ENCODE measurements at places on chromosomes 3 and 15.

- DNase-seq, result no peak
These were observed 30.2 kb upstream of the LHFPL4 start for GRCh38 chr3:9583792-9584191.

DNA sequence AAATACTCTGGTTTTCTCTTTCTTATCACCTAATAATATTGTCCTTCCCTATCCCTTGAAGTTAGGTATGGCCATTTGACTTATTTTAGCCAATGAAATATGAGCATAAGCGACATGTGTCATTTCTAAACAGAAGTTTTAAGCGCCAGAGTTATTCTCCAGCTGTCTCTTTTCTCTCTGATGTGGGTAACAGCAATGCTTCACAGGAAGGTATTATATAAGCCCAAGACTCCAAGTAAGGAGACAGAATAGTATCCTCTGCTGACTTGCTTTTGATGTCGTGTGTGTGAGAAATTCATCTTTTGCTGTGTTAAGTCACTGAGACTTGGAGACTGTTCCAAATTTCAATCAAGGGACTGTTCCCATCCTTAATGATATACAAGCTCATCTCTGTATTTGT, 224.6 kb upstream of the NECTIN3 start:
- DNase-seq, result peak; percentile 14

DNA sequence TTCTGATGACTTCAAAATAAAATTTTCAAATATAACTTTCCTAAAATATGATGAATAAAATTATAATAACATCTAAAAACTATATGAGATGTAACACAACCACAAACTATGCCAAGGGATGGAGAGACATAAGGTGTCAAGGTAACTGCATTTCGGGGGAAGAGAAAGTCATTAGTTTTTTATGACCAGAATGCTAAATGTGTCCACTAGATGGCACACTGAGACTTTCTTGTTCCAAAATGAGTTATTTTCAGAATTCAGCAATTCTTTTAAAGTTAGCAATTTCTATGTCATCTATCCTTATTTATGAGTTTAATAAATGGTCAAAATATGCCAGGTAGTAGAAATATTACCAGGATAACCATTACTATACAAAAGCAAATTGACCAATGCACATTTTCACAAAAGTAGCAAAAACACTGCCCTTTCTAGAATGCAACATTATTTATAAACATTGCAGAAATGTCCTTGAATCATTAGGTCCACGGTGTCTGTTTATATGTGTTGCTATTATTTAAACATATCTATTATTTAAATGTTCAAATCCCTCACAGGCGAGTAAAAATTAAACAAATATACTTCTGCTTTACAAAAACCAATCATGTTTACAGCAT, 374.2 kb downstream of the PLCL2 start:
- peak; percentile 50 for DNase-seq

DNA sequence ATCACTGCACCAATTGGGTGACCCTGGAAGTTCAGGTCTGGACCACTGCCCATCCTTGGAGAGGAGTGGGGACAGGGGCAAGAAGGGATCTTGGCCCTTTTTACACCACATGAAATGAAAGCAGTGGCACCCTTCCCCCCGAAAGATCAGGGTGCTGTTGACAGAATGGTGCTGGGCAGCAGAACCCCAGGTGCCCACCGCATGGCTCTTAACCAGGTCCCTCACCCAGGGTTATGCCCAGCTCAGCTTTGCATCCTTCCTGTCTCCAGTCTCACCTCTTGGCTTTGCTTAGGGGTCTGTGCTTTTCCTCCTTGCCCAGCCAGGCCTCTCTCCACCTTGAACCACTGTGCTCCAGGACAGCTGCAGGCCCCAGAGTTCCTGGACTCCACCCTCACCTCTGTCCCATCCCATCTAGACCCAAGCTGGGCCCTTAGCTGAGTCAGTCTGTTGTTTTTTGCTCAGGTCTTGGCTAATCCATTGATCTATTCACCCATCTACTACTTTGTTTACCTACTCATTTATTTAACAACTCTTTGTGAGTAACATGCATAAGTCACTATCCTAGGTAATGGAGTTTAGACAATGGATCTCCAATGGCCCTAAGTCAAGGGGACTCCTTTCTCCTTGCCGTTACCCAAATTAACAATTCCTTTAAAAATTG, 77.1 kb upstream of the PRR23E start:
- no peak for DNase-seq

GRCh38 chr3:55624238-55624637, 137.1 kb upstream of the WNT5A start:
- DNase-seq, result no peak

DNA sequence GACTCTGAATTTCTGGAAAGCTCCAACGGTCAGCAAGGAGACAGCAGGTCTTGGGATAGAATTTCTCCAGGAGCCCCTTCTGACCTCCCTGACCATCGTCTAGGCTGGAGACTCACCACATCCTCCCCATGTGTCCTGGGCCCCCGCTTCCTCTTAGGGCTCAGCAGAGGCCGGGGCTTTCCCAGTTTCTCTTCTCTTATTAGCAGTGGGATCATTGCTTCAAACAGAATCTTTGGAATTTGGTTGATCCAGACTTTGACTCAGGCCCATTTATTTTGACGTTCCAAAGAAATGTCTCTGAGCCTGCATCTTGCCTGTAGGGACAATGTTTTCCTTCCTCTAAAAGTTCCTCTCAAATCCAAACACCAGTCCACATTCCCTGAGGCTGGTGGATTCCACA, 38.4 kb upstream of the SLC6A6 start:
- DNase-seq, result no peak

GRCh38 chr3:48478626-48479555, 25.1 kb downstream of the SHISA5 start:
- DNase-seq, result no peak

- DNase-seq, result no peak
These were observed 53.1 kb downstream of the HEG1 start for GRCh38 chr3:125002414-125003368.

DNA sequence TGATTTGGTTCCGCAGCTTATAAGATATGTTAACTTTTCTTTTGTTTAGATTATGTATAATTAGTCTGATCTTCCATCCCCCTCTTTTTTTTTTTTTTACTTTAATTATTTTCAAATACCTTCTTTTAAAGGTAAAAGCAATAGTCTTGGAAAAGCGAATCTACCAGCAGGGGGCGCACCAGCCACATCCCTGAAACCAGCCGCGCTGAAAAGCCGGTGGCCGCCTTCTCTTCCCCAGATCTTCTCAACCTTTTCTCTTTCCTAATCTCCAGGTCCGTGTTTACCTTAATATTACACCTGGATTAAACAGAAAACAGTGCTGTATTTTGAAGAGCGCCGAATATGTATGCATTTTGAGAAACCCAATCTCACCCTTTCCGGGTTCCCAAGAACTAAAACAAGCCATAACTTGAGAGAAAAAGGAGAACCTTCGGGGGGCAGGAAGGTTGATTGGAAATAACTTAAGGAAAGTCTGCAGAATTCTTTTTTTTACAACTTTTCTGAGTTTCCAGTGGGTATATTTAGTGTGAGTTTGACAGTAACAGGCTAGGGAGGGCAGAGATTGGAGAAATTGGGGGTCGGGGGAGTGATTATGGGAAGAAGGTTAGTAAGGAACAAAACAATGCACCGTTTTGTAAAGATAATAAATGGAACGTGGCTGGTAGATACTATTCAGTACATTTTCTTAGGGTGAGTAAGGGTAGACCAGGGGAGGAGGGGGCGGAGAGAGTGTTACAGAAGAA, 2.0 kb upstream of the SOX2 start:
- peak; percentile 81 for DNase-seq

- DNase-seq, result no peak
These were observed 20.6 kb downstream of the RTF1 start for GRCh38 chr15:41437448-41437847.
